ENCODE measurements at places on chromosomes 13 and 19. TPM values are rescaled to one million over a fixed set of nuclear protein-coding genes. Genes with fewer than 3 reads are reported as not detected.
A peak's percentile ranks its signal among the peaks of the same experiment; 100 is the strongest.

- no peak for DNase-seq
Measured at GRCh38 chr19:13215572-13216380, 65.6 kb downstream of the IER2 start.

GRCh38 chr13:61500176-61500575 is 84.5 kb upstream of the PCDH20 start:
- DNase-seq, result no peak

Gene KCNN4
- 3.0 TPM for total RNA-seq

DNA sequence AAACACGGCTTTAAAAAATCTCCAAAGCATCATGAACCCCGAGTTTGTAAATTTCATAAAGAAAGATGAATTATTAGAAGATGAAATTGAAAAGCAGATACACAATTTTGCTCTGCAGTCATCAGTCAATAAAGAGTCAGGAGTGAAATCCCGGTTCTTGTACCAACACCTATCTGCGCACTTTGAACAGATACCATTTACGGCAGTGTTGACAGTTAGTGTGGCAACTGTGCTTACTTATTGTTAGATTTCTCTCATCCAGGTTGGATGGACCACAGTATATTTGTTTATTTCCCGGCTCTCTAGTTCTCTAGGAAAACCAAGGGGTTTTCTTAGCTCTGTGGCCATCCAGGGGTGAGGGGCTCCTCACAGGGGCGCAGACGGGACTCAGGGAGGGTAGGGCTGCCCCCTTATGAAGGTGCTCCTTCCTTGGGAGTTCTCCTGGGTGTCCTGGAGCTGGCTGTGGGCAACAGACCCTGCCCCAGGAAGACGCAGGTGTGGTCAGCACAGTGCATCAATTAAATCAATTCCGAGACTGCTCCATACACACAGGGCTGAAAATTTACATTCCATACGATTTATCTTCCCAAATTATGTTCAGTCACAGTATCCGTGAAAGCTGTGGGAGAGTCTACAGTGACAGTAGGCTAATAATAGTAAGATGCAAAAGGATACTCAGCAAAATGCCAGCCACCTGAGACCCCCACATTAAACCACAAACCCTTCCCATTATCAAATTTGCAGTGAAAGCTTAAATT is 107.0 kb upstream of the C1QTNF9B start:
- DNase-seq, result no peak

DNA sequence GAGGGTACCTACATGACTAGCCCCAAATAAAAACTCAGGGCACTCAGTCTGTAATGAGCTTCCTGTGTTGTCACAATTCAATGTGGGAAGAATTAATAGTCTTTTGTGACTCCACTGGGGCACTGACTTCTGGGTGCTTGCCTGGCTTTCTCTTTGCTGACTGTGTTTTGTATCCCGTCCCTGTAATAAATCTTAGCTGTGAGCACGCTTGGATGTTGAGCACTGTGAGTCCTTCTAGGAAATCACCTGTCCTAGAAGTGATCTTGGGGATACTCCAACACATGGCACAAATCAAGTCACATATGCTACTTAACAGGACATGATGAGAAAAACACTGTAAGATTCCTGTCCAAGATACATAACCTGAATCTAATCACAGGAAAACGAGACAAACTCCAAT is 83.0 kb downstream of the USP12 start:
- DNase-seq, result no peak

DNA sequence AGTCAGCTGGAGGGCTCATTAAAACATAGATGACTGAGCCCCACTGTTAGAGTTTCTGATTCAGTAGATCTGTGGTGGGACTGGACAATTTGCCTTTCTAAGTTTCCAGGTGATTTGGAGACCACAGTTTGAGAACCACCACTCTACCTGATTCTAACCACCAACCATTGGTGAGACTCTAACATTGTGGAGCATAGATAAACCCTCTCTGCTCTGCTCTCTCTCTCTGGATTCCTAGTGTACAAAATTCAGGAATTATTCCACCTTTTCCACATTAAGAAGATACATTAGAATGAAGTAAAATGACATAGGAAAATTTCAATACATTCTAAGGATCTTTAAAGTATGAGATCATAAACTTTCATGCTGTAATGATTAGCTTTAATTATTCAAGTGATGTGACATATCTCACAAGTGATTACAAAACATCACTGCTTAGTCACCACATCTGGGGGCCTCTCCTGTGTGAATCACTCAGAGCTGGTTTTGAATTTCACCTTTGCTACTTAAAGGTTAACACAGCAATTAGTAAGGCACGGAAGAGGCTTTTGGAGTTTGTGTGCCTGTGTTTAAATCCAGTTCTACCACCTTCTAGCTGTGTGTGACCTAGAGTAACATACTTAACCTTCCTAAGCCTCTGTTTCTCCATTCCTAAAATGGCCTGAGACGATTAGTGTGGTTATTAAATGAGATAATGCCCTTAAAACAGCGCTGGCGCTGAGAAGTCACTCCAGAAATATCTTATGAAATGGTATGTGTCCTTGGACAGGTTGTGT is 78.5 kb upstream of the NBEA start:
- peak; percentile 84 for DNase-seq

DNA sequence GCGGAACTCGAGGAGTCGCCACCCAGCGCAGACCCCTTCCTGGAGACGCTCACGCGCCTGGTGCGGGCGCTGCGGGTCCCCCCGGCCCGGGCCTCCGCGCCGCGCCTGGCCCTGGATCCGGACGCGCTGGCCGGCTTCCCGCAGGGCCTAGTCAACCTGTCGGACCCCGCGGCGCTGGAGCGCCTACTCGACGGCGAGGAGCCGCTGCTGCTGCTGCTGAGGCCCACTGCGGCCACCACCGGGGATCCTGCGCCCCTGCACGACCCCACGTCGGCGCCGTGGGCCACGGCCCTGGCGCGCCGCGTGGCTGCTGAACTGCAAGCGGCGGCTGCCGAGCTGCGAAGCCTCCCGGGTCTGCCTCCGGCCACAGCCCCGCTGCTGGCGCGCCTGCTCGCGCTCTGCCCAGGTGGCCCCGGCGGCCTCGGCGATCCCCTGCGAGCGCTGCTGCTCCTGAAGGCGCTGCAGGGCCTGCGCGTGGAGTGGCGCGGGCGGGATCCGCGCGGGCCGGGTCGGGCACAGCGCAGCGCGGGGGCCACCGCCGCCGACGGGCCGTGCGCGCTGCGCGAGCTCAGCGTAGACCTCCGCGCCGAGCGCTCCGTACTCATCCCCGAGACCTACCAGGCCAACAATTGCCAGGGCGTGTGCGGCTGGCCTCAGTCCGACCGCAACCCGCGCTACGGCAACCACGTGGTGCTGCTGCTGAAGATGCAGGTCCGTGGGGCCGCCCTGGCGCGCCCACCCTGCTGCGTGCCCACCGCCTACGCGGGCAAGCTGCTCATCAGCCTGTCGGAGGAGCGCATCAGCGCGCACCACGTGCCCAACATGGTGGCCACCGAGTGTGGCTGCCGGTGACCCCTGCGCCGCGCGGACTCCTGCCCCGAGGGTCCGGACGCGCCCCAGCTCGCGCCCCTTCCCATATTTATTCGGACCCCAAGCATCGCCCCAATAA is 2.3 kb downstream of the AMH start:
- no peak for DNase-seq

Gene SERTM1
- not detected for total RNA-seq

- DNase-seq, result no peak
Measured at GRCh38 chr19:42017040-42017439, 23.0 kb upstream of the ATP1A3 start.

GRCh38 chr19:17703824-17704463 is 15.3 kb upstream of the MAP1S start:
- DNase-seq, result peak; percentile 42

GRCh38 chr13:33108620-33109019 is 92.4 kb downstream of the KL start:
- DNase-seq, result peak; percentile 70

DNA sequence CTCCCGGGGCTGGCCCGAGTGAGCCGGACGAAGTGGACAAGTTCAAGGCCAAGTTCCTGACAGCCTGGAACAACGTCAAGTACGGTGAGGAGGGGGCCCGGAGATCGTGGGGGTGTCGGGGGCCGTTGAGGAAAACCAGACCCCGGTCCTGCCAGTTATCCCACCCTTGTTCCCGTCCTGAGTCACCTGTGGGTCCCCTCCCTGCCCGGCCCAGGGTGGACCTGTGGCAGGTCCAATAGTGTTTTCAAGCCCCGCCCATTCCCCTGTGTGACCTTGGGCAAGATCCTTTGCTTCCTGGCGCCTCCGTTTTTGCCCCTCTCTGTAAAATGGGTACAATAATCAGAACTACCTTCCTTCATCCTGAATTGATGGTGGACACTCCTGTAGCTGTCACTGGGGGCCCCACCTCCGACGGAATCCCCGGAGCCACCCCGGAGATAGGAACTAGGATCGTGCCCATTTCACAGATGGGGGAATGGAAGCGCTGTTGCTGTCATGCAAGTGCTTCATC is 593 bp downstream of the ATG4D start:
- DNase-seq, result no peak

- no peak for DNase-seq
Measured at GRCh38 chr13:20803180-20803965, 29.6 kb upstream of the EEF1AKMT1 start.

DNA sequence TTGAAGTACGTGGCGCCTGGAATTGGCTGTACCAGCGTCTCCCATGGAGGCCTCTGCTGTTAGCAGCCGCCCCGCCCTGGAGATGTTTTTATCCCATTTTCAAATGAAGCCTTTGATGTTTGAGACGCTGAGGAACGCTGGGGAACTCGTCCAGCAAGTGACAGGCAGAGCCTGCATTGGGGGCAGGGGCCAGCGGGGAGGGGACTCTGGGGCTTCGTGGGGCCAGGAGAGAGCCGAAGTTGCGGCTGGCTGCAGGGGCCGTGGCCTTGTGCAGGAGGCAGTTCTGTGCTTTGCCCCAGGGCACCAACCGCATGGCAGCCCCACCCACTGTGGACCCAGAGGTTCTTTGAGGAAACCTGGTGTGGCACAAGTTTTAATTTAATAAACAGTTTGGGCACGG is 13.5 kb downstream of the SPPL2B start:
- DNase-seq, result no peak

DNA sequence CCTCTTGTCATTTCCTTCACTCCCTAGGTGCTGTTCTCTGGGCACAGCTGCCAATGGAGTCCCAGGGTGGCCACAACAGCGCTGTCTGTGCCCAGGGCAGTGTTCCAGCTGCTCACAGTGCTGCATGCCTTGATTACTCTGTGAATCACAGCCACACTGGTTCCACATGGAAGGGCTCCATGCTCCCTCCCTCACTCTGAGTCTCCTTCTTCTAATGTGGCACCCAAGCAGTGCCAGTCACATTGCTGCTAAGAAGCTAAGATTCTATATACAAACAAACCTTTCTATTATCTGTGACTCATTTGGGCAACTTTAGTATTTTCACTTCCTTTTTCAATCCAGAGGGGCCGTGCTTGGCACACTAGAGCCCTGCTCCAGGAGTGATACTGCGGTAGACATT is 248.7 kb downstream of the TDRD3 start:
- no peak for DNase-seq

- no peak for DNase-seq
Measured at GRCh38 chr19:934865-935479, 9.1 kb downstream of the ARID3A start.

DNA sequence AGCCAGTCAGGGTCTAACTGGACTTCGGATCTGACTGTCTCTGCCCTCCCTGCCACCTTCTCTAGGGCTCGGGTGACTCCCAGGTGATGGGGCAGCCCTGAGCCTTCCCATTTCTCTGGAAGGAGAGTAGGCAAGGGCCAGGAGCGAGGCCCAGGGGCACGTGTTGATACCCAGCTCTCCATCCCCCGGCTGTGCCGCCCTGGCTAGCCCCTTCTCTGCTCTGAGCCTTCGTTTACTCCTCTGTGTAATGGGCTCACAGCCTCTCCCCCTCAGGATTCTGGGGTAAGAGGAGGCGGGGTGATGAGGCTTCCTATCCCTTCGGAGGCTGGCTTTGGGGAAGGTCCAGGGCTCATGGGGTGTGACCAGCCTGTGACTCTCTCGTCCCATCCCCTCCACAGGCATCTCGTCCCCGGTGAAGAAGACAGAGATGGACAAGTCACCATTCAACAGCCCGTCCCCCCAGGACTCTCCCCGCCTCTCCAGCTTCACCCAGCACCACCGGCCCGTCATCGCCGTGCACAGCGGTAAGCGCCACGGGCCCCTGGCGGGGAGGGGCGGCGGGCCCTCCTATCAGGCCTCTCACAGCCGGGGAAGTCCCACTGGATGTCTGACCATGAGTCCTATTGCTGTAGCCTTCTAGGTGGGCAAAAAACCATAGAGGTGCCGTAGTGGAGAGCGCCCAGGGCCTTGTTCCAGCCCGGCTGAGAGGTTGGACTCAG is 31.6 kb downstream of the SMIM24 start:
- no peak for DNase-seq

DNA sequence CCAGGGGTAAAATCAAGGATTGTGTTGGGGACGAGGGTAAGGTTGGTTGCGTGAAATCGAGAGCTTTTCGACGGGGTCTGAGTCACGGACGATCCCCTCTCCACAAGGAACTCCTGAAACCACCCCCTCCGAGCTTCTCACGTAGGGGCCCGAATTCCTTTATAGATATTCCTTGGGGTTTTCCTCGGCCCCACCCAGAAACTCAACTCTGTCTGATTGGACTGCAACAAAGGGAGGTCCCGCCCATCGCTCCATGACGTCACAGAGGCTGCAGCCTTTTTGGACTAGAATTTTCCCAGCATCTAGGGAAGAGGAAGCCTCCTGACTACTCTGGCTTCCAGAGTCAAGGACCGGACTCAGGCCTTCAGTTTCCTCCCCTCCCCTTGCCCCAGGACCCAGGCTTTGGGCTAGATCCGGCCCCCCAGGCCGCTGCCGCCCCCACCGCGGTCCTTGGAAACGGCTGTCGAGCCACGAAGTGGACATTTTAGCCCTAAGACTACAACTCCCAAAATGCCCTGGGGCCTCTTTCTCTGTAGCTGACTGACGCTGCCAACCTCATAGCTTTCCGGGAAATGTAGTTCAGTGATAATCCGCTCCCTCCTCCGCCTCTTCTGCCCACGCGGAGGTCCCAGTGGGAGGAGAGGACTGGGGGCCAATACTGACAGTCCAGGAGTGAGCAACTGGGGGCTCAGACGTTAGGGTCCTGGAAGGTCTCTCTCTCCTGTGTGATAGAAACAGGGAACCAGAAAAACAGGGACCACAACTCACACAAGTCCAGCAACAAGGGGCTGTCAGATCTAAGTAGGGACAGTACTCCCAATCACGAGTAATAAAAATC is at the start of gene IZUMO1:
TSS of gene IZUMO1 (minus strand) at position 172 of the 838 bp plus-strand sequence. CDS start 1,050 bp downstream, outside the sequence.
- peak; percentile 79 for DNase-seq

DNA sequence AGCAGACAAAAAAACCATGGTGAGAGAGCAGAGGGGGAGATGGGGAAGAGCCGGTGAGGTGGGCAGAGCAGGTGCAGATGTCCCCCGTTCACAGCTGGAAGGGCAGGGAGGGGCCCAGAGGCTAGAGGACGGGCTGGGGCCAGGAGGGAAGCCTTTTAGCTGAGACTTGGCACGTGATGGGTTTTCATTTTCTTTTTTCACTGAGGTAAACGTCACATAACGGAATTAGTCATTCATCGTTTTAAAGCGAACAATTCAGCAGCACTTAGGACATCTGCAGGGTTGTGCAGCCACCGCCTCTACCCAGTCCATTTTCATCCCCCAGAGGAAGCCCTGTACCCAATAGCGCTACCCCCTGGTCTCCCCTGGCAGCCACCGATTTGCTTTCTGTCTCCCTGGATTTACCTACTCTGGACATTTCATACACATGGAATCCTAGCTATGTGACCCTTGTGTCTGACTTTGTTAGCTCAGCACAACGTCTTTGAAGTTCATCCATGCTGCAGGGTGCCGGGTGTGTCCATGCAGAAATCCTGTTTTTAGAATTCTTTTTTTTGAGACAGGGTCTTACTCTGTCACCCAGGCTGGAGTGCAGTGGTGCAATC is 16.0 kb upstream of the EMC10 start:
- DNase-seq, result peak; percentile 45

Gene KLK3
- total RNA-seq, result not detected

- DNase-seq, result no peak
Measured at GRCh38 chr13:20446405-20446804, 79.3 kb downstream of the CRYL1 start.

Gene RYR1
- total RNA-seq, result not detected

Gene UCHL3
- 53.5 TPM for total RNA-seq

Gene ONECUT3
- total RNA-seq, result not detected
